ENCODE measurements at places on chromosomes 2 and 18.

DNA sequence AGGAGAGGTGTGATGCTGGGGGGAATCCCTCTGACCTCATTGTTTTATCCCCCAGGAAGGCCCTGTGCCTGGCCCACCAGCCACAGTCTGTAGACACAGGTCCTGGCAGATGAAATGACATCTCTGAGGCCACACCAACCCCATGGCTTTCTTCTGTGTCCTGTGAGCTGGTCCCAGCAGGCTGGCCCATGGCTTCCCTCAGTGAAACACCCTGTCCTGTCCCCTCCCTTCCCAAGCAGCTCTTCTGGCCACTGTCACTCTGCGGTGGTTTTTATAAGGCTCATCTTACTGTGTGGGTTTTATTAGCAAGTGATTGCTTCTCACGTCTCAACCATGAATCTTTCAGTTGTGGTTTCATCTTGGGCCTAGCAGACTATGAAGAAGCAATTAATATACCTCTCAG, 102.8 kb upstream of the STPG4 start:
- no peak for DNase-seq

GRCh38 chr2:106882673-106883072, 3.3 kb downstream of the ST6GAL2 start:
- no peak for DNase-seq

- no peak for DNase-seq
Measured at GRCh38 chr2:74846481-74846880, 12.6 kb downstream of the HK2 start.

GRCh38 chr2:225124311-225125017, 82.2 kb upstream of the DOCK10 start:
- DNase-seq, result no peak

- no peak for DNase-seq
Measured at GRCh38 chr2:119713819-119714490, 35.0 kb downstream of the TMEM177 start.

GRCh38 chr2:51620796-51621195, 588.9 kb upstream of the NRXN1 start:
- DNase-seq, result no peak

- no peak for DNase-seq
Measured at GRCh38 chr2:73279852-73280251, 4.4 kb downstream of the FBXO41 start.

GRCh38 chr2:46029332-46029811, 267.8 kb upstream of the EPAS1 start:
- no peak for DNase-seq

DNA sequence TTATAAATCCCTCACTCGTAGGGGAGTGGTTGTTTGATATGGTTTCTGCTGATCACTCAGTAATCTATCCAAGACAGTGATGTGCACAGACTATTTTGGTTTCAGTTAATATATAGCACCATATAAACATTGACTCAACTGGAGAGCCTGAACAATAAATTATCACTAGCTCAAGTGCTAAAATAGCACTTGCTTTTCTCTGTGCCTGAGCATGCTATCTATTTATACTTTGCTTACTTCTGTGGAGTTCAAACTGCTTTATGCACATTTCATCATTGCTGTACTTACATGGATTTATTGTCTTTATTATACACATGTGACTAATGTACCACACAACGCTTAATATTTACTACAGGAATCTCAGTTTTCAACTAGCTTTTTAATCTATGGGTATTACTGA, 133.6 kb downstream of the BCL2 start:
- no peak for DNase-seq

DNA sequence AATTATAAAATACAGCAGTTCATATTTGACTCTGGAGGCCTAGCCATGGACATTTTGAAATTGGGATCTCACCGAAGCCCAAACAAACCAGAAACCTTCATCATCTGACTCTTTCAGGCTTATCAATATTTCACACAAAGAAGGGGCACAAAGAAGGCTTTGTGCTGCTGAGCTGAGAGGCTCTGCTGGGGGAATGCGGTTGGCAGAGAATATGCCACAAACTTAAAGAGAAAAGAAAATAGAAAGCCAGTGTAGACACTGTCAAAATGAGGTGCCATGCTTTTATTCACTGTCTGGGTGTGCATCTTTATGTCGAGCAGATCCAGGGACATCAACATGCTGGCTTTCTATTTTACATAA, 162.6 kb downstream of the QPCT start:
- DNase-seq, result no peak
